Activated CD4-positive, alpha-beta T cell treated with anti-CD3 and anti-CD28 coated beads, Interleukin-2, amount 10 ng/mL, durations not matched to agents 7 days and 5 days (primary cell): ENCODE measurements at places on chromosomes 13 and 19. TPM values are rescaled to one million over a fixed set of nuclear protein-coding genes. Genes with fewer than 3 reads are reported as not detected.
A peak's percentile ranks its signal among the peaks of the same experiment; 100 is the strongest.

CYP4F3 gene
- total RNA-seq, result 0.23 TPM

SPINT2 gene
- 9.3 TPM for total RNA-seq

DNA sequence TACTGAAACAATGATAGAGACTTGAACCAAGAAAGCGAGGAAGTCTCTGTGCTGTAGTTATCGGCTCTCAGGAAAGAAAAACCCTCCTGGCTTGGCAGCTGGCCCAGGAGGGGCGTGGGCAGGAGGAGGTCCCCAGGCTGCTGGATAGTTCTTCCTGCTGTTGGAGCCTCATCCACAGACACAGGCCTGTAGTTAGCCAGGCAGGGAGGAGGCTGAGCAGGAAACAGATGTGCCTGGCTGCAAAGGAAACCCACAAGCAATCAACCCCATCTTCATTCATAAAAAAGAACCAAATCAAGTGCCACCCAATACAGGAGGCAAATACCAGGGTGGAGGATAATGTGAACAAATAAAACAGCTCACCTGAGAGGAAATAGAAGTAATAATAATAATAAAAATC, 86.2 kb downstream of the IRS2 start:
- no peaks in the 10 kb centered on the region for H3K36me3 ChIP-seq
- no peak overlapping the region for H3K4me3 ChIP-seq
- H3K27me3 ChIP-seq, result peaks cover 26% of the 10 kb centered on the region
- H3K27ac ChIP-seq, result no peak overlapping the region
- H3K4me1 ChIP-seq, result peaks cover 8% of the 10 kb centered on the region

GRCh38 chr13:46554951-46555350, 2.0 kb downstream of the LRCH1 start:
- H3K27ac ChIP-seq, result peak overlapping the region; percentile 87
- no peaks in the 10 kb centered on the region for H3K36me3 ChIP-seq
- no peak for DNase-seq
- peaks cover 58% of the 10 kb centered on the region for H3K4me1 ChIP-seq

DNA sequence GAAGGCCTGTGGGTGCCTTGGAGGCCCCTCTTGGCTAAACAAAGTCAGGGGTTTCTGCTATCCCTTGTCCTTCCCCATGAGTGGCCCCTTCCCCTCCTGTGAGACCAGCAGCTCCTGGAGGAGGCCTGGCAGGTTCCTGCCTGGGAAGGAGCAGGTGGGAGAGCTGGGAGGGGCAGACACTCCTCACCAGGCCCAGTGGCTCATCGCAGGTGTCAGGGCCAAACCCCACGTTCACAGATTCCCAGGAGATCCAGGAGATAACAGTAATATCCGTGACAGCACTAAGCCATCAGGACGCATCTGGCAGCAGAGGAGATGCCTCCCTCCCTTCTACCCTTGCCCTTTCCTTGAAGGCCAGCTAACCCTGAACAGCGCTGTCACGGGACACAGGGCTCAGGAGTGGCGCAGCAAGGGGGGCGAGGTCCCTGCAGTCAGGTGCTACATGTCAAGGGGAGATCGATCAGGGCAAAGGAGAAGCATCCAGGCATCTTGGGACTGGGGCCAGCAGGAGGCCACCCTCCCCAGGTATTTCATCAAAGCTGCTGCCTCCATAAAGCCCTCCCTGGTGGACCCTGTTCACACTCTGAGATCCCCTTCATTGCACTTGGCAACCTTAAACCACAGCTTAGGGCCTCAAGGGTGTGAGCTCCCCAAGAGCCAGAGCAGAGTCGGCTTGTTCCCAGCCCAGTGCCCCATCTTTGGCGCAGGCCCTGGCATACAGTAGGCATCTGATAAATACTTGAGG, 4.8 kb downstream of the CEBPA start:
- no peak for DNase-seq
- H3K4me3 ChIP-seq, result no peak overlapping the region
- H3K36me3 ChIP-seq, result no peaks in the 10 kb centered on the region
- peaks cover 44% of the 10 kb centered on the region for H3K27me3 ChIP-seq
- no peak overlapping the region for H3K27ac ChIP-seq
- H3K4me1 ChIP-seq, result no peaks in the 10 kb centered on the region

- no peaks in the 10 kb centered on the region for H3K27me3 ChIP-seq
- H3K4me3 ChIP-seq, result no peak overlapping the region
- DNase-seq, result no peak
- H3K4me1 ChIP-seq, result no peaks in the 10 kb centered on the region
These were observed 611.1 kb downstream of the TBC1D4 start for GRCh38 chr13:74870865-74871264.

- no peak overlapping the region for H3K4me3 ChIP-seq
- no peaks in the 10 kb centered on the region for H3K4me1 ChIP-seq
- no peaks in the 10 kb centered on the region for H3K27me3 ChIP-seq
- peaks cover 2% of the 10 kb centered on the region for H3K36me3 ChIP-seq
- H3K27ac ChIP-seq, result no peak overlapping the region
These were observed 185.7 kb downstream of the PTPRS start for GRCh38 chr19:5154799-5155426.

- H3K27me3 ChIP-seq, result no peaks in the 10 kb centered on the region
- no peaks in the 10 kb centered on the region for H3K36me3 ChIP-seq
- H3K4me1 ChIP-seq, result no peaks in the 10 kb centered on the region
- H3K4me3 ChIP-seq, result no peak overlapping the region
- H3K27ac ChIP-seq, result no peak overlapping the region
These were observed 25.3 kb downstream of the PEPD start for GRCh38 chr19:33496038-33496895.

- H3K27ac ChIP-seq, result no peak overlapping the region
- no peak for DNase-seq
These were observed 118.5 kb upstream of the GPC6 start for GRCh38 chr13:93108111-93108601.

GRCh38 chr13:100872761-100873160, 198.2 kb upstream of the TMTC4 start:
- H3K27ac ChIP-seq, result no peak overlapping the region
- no peaks in the 10 kb centered on the region for H3K36me3 ChIP-seq
- H3K4me3 ChIP-seq, result no peak overlapping the region

DNA sequence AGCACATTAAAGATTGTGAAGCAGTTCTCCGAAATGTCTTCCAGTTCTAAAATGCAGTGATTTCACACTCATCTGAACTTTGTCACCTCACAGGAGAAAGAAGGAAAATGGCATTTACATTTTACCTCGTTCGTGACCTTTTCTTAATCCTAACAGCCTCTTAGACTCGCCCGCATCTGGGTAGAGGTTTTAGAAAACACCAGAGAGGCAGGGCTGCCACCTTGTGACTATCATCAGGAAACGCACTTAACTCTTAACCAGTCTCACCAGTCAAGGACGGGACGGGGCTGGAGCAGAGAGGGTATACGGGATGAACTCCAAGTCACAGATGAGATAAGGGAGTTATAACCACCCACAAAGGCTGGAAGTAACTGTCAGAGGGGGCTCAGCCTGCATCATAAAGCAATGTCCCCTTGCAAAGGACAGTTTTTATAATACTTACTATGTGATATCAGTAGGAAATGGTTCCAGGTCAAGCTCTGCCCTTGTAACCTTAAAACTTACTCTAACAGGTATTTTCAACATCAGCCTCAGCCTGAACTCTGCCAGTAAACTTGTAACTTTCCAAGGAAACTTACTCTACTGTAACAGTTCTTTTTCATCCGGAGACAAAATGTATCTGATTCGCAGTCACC, 8.6 kb upstream of the CEACAM6 start:
- H3K27ac ChIP-seq, result no peak overlapping the region
- DNase-seq, result peak; percentile 60
- H3K27me3 ChIP-seq, result peaks cover 60% of the 10 kb centered on the region
- H3K36me3 ChIP-seq, result no peaks in the 10 kb centered on the region
- H3K4me1 ChIP-seq, result peaks cover 2% of the 10 kb centered on the region

GRCh38 chr19:29576761-29577648, 29.1 kb upstream of the POP4 start:
- no peaks in the 10 kb centered on the region for H3K36me3 ChIP-seq
- DNase-seq, result no peak
- H3K27ac ChIP-seq, result no peak overlapping the region
- H3K4me3 ChIP-seq, result no peak overlapping the region
- H3K4me1 ChIP-seq, result peaks cover 1% of the 10 kb centered on the region

DNA sequence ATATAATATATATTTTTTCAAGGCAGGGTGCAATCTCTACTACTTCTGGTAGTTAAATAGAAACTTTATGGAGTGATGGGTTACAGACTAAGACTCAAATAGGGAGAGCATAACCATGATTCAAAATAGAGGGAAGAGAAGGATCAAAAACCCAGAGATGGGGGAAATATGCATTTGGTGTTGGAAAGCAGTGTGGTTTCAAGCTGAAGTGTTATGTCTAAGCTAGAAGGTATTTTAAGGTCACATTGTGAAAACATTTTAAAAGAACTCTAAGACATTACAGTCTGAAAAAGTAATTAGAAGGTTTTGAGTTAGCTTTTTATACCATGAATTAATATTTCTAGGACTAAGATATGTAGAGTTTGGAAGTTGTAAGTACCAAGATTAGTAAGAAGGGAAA, 2741.4 kb downstream of the PCDH9 start:
- no peaks in the 10 kb centered on the region for H3K27me3 ChIP-seq
- no peak overlapping the region for H3K27ac ChIP-seq
- no peaks in the 10 kb centered on the region for H3K36me3 ChIP-seq
- no peaks in the 10 kb centered on the region for H3K4me1 ChIP-seq

DNA sequence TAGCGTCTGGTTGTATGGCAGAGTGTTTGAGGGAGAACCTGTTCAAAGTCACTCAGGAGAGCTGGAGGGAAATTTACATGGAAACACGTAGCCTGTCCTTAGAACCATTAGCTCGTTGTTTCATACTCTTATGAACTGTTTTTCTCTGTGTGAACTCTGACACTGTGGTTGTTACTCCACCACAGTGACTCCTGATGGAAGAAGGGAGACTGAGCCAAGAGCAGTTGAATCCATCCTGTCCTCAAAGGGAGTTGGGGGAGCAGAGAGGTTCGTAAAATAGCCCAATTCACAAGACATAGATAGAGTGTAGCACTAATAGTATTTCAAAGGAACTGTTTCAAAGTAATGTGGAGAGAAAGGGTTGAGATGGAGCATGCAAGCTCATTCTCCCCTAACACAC, 964.8 kb downstream of the PCDH9 start:
- H3K27me3 ChIP-seq, result no peaks in the 10 kb centered on the region
- no peaks in the 10 kb centered on the region for H3K4me1 ChIP-seq
- DNase-seq, result no peak
- no peaks in the 10 kb centered on the region for H3K36me3 ChIP-seq
- H3K4me3 ChIP-seq, result no peak overlapping the region

DNA sequence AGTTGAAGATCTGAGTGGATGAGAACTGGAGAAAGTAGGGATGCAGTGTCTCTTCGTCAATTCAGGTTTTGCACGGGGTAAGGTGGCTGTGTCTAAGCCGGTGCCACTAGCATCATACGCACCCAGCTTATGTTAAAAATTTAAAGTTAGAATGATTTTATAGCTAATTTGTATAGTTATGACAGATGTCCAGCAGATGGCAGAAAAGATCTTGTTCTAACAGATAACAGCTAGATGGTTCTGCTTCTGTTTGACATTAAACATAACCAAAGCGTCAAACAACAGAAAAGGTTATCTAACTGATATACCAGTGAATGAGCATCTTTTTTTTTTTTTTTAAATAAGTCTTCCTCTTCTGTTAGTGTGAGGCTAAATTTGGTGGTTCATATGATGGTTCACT, 18.8 kb upstream of the EDDM13 start:
- no peaks in the 10 kb centered on the region for H3K27me3 ChIP-seq
- no peak overlapping the region for H3K4me3 ChIP-seq
- no peak overlapping the region for H3K27ac ChIP-seq

DNA sequence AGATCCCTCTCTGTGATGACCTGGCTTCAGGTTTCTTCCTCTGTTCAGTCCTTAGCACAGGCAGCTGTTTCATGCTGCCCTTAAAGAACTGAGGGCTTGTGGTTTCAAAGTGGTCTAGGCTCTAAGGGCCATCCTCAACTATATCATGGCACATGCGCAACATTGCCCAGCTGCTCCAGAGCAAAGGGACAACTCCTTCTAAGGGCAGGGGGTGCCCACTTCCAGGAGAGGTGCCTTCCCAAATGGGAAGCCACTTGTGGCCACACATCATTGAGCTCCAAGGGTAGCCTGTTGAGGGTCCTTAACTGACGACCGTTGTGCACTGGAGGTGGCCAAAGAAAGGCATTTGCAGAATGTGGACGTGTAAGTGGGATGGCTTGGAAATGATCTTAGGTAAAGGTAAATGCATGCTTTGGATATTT, 7.3 kb downstream of the GPR183 start:
- no peaks in the 10 kb centered on the region for H3K27me3 ChIP-seq
- no peak overlapping the region for H3K4me3 ChIP-seq
- peaks cover 82% of the 10 kb centered on the region for H3K4me1 ChIP-seq
- H3K27ac ChIP-seq, result peak overlapping the region; percentile 76
- H3K36me3 ChIP-seq, result peaks cover 57% of the 10 kb centered on the region

DNA sequence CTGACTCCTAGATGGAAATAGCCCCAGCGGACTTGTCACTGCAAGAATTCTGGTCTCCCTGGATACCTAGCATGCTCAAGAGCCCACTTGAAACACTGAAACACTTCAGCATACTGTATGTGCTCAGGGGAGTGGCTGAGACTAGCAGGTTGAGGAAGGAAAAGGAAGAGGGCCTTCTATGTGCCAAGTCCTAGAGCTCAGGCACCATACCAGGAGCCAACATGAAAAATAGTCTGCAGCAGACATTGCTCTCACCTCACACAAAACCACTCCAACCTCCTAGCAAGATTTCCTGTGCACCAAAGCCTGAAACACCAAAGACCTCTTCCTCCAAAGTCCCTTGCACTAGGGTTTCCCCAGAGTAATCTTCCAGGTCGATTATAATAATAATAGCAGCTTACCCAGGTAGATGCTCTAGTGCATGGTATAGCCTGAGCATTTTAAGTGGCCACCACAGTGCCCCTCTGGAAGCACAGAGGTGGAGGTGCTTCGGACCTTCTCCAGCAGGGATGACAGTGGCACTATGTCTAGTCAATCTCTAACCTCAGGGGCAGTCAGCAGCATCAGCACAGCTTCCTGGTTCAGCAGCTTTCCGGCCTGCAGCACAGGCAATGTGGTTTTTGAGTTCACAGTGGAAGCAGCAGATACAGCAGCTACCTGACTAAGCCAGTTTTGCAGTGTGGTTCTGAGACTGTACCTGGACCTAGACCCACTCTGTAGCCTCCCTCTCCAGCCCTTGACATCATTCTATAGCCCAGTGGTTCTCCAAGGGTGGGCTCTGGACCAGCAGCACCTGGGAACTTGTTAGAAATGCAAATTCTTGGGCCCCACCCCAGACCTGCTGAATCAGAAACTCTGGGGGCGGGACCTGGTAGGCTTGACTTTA, 45.6 kb upstream of the UBE2L5 start:
- H3K4me3 ChIP-seq, result peak overlapping the region; percentile 80
- no peaks in the 10 kb centered on the region for H3K27me3 ChIP-seq
- DNase-seq, result peak; percentile 85
- H3K27ac ChIP-seq, result peak overlapping the region; percentile 93
- peaks cover 90% of the 10 kb centered on the region for H3K4me1 ChIP-seq
